ENCODE measurements at places on chromosomes 11 and 22. TPM values are rescaled to one million over a fixed set of nuclear protein-coding genes. Genes with fewer than 3 reads are reported as not detected.

DNA sequence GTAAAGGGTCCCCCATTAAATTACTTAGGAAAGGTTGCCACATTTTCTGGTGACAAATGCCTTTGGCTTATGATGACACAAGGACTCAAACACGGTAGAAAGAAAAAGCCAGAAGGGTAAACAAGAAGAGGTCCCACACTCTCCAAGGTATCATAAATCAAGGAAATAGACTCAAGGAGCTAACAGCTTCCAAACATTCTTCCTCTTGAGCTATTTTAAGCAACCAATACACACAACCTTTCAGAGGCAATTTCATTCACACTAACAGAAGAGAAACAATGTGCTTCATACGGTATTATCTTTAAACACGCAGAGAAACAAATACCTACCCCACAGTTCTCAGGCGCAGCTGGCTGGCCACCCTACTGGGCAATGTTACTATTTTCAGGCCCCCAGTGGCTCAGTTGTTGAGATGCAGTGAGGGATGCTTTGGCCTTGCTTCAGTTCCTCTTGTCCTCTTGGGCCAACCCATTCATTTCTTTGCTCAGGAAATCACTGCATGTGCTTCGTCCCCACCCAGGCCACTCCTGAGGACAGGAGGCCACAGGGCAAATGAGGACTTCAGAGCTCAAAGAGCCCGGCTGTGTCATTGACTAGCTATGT, 15.8 kb downstream of the ABTB2 start:
- H3K4me3 ChIP-seq, result no peak overlapping the region
- H3K4me1 ChIP-seq, result peaks cover 17% of the 10 kb centered on the region
- DNase-seq, result peak; percentile 44
- H3K27me3 ChIP-seq, result no peaks in the 10 kb centered on the region
- no peaks in the 10 kb centered on the region for H3K36me3 ChIP-seq

GRCh38 chr11:69286374-69287371, 7.3 kb upstream of the MYEOV start:
- H3K27ac ChIP-seq, result no peak overlapping the region
- H3K36me3 ChIP-seq, result no peaks in the 10 kb centered on the region
- no peaks in the 10 kb centered on the region for H3K4me1 ChIP-seq
- no peak overlapping the region for H3K4me3 ChIP-seq
- H3K27me3 ChIP-seq, result no peaks in the 10 kb centered on the region
- DNase-seq, result no peak

Gene F2
- total RNA-seq, result not detected

Gene SCUBE2
- total RNA-seq, result 0.12 TPM

DNA sequence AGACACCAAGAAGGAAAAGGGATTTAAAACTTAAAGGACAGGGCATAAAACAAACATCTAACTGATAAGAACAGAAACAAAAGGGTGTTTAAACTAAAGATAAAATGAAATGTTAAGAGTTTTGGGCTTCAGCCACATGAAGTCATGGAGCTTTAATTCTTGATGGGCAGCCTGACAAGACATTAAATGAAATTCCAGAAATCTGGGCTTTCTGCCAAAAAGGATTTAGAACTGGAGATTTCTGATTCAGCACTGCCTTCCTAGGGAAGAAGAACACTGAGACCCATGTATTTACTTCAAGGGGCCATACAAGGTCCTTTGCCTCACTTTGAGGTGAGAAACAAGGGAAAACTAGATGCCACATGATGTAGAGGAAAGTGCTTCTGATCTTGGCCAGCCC, 355.9 kb upstream of the RAG2 start:
- H3K4me3 ChIP-seq, result no peak overlapping the region
- H3K4me1 ChIP-seq, result no peaks in the 10 kb centered on the region
- H3K36me3 ChIP-seq, result no peaks in the 10 kb centered on the region
- DNase-seq, result no peak
- H3K27ac ChIP-seq, result no peak overlapping the region
- H3K27me3 ChIP-seq, result no peaks in the 10 kb centered on the region

DNA sequence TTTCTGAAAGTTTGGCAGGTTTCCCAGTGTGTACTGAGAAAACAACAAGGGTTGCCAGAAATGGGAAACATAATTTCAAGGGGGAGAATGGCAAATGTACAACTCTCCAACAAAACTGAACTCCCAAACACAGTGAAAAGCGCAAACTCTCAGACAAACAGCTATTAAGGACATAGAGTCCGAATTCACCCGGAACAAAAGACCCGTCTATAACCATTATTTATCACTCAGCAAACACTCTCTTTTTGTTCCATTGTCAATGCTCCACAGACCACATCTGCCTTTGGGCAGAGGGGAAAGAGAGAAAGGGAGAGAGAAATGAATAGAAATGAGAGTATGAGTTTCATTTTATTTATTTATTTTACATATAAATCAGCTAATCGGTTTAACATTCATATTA, 21.7 kb downstream of the KIRREL3 start:
- H3K36me3 ChIP-seq, result no peaks in the 10 kb centered on the region
- no peaks in the 10 kb centered on the region for H3K27me3 ChIP-seq
- DNase-seq, result no peak
- H3K27ac ChIP-seq, result no peak overlapping the region

Gene ADM2
- total RNA-seq, result not detected

Gene DEFB131B
- not detected for total RNA-seq

DNA sequence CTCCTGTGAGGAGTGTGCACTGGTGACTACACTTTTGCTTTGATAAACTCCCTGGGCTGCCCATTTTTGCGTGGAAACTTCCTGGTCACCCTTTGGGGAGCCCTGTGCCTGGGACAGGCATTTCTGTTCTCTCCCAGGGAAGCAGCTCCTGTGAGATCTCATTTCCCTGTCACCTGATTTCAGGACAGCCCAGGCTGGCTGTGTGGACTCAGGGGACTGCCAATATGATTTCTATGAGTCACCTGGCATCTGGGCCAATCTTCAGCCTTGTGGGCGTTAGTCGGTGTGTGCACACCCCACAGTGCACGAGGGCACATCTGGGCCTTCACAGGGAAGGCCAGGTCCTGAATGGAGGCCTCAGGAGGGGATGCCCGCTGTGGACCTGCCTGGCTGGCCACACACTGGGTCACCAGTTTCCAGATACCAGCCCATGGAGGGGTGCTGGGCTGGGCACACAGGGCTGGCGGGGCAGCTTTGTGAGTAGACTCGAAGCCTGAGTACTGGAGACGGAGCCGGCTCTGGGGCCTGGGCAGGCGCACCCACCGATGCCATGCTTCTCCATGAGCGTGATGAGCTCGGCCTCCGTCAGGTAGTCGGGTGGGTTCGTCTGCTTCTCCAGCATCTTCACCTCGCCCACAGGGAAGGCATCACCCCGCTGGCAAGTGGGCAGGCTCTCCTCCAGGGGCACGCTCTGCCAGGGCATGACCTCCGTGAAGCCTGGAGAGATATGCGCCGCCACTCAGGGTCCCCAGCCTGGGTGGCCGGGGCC, 9.4 kb upstream of the PPM1F start:
- no peaks in the 10 kb centered on the region for H3K36me3 ChIP-seq
- H3K27ac ChIP-seq, result no peak overlapping the region
- H3K4me3 ChIP-seq, result no peak overlapping the region
- H3K27me3 ChIP-seq, result no peaks in the 10 kb centered on the region
- DNase-seq, result no peak

Gene B4GALNT4
- 14.7 TPM for total RNA-seq
